ENCODE measurements at places on chromosomes 12 and 14.

- DNase-seq: no peak
Measured at GRCh38 chr12:54287261-54288157, 7.0 kb downstream of the HNRNPA1 start.

DNA sequence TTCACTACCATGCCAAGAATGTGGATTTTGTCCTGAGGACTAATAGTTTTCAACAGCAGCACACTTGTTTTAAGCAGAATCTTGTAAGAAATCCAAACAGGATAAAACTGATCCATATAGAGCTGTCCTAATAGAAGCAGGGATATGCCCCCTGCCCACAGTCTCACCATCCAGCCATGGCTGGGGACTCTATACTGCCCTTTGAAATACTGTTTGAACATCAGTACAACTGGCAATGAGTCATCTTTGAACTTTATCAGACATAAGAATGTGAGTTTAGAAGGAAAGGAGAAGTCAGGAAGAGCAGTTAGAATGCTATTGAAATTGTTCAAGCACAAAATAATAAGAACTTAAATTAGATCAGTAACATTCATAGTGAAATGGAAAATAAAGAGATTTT is 3.8 kb upstream of the C12orf42 start:
- no peak for DNase-seq

DNA sequence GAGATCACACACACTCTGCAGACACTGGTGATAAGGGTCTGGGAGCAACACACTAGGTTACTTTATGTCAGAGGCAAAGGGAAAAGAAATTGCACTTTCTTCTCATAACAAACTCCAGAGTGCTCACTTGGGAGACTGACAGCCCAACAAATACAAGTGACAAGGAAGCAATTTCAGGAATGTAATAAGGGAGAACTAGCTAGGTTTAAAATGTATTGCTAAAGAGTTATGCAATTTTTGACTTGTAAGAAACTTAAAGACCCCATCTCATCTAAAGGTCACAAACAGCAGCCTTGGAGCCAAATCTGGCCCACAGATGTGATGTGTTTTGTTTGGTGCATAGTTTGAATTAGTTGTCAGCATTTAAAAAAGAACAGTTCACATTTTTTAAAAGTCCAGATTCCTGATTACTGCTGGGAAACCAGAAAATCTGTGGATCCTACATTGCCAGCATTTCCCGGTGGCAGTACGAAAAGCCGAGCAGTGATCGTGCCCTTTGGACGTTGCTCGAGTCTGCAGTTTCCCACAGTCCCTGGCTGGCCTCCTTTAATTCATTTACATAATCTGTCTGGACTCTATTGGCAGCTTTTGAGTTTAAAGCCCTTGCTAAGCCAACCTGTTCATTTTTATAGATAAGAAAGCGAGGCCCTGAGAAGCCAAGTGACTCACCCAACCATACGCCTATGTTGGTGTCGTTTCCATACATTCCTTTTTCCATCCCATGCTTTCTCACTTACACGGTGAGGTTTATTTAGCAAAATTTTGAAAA is 42.0 kb upstream of the ETV6 start:
- no peak for DNase-seq

- no peak for DNase-seq
Measured at GRCh38 chr12:41497409-41497808, 309.3 kb downstream of the PDZRN4 start.

DNA sequence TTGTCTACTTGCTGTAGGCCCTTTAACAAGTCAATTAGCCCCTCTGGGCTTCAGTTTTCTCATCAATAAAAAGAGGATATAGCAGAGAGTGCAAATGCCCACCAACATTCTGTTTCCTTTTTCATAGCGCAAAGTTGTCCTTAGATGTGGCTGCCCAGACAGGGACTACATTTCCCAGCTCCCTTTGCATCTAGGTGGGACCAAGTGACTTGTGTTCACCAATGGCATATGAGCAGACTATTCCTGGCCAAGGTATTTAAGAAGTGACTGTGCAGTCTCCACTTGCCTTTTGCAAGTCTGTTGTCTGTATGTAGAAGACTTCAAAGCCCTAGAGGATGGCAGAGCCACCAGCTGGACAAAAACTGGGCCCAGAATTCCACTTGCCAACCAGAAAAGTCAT is 59.7 kb downstream of the DAO start:
- no peak for DNase-seq

DNA sequence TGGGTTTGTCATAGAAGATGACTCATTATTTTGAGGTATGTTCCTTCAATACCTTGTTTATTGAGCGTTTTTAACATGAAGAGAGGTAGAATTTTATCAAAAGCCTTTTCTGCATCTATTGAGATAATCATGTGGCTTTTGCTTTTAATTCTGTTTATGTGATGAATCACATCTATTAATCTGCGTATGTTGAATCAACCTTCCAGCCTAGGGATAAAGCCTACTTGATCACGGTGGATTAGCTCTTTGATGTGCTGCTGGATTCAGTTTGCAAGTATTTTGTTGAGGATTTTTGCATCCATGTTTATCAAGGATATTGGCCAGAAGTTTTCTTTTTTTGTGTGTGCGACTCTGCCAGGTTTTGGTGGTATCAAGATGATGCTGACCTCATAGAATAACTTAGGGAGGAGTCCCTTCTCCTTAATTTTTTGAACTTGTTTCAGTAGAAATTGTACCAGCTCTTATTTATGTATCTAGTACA is 602.6 kb downstream of the SNAPC1 start:
- DNase-seq: no peak

GRCh38 chr12:83700838-83701237 is 1014.1 kb downstream of the TMTC2 start:
- no peak for DNase-seq

- DNase-seq: no peak
Measured at GRCh38 chr12:52086944-52087835, 7.7 kb downstream of the SMIM41 start.

DNA sequence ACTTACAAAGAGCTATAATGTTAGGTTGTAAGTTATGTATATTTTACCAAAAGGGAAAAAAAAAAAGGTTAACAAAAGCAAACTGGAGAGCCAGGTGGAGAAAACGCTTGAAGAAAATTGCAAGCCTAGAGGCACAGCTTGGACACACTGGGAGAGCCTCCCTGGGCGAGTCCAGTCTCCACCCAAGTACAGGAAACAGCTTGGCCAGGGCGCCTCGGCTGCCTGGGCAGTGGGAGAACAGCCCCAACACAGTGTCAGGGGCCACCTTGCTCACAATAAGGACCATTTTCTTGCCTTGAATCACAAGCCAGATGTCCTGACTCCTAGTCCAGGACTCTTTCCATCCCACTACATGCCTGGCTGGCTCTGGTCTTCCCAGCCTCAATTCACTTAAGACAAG is 33.3 kb downstream of the TTC7B start:
- peak; percentile 29 for DNase-seq

DNA sequence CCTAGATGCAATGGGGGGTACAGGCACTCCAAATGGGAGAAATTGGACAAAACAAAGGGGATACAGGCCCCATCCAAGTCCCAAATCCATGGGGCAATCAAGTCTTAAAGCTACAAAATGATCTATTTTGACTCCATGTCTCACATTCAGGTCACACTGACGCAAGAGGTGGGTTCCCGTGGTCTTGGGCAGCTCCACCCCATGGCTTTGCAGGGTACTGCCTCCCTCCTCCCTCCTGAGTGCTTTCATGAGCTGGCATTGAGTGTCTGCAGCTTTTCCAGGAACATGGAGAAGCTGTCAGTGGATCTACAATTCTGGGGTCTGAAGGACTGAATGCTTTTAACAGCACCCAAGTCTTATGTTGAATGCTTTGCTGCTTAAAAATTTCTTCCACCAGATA is 274.5 kb upstream of the LRIG3 start:
- DNase-seq: no peak

DNA sequence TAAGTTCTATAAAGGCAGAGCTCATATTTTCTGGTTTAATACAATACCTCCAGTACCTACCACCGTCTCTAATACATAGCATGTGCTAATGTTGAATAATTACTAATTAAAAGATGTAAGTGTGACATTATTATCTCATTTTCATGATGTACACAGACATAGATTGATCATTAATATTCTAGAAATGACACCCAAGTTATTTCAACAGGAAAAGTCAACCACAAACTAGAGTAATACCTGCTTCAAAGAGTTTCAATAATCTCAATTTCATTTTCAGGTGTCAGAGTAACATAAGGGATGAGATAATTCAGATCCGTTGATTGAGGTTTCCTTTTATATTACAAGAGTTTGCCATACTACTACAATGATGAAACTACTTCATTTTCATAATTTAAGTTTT is 388.9 kb downstream of the SOX5 start:
- no peak for DNase-seq

DNA sequence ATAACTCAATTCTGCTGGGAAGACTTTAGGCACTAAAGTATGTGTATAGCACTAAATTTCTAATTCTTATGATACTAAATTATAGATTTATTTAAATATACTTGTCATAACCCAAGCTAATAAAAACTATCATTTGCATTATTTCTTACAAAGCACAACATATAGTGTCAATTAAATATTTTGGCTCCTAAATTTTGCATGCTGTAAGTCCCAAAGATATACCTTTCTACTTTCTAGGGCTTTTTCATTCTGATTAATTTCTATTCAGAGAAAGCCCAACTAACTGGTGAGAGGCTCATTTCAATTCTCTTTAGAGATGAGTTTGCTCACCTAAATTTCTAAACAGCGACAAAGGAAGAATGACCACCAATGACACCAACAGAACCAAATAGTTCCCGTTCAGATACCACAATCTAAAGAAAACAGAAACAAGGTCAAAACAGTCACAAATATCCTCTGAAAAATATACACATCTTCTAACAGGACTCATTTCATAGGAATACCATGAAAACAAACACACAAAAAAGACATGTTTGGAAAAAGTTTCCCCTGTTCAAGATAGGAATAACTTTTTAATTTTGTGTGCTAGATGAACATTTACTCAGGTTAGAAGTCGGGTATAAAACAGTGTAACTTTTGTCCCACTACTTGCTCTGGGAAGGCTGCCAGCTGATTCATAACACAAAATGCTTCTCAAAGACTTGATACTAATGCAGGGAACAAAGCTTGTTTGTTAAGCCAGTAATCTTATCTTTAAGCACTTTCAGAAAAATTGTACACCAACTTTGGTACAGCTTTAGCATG is 7.6 kb downstream of the SLC38A2 start:
- DNase-seq: no peak

- no peak for DNase-seq
Measured at GRCh38 chr12:57012600-57013465, 3.5 kb downstream of the TAC3 start.

GRCh38 chr14:55387121-55387520 is 24.5 kb downstream of the ATG14 start:
- DNase-seq: no peak

- DNase-seq: no peak
Measured at GRCh38 chr14:61019537-61019936, 38.5 kb downstream of the SLC38A6 start.

GRCh38 chr12:116259800-116260577 is 17.5 kb downstream of the MED13L start:
- no peak for DNase-seq

GRCh38 chr14:38238332-38238731 is 17.6 kb downstream of the CLEC14A start:
- DNase-seq: no peak

DNA sequence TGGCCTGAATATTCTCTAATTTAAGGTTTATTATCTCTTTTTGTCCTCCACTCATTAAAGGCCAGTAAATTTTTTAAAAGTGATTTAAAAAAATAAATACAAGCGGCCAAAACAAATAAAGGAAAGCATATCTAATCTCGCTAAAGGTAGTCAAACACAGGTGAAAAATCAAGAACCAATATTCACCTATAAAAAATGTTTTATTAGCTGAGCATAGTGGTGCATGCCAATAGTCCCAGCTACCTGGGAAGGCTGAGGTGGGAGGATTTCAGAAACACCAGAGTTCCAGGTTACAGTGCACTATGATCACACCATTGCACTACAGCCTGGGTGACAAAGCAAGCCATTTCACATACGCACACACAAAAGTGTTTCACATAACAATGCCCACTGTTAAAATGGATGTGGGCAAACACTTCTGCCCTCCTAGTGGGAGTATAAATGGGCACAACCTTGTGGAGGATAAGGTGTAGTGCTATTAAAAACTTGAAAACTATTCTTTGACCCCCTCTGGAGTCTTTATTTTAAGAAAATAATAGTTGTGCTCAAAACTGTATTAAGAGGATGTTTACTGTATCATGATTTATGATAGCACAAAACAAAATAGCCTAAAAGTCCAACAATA is 32.7 kb upstream of the NAP1L1 start:
- DNase-seq: no peak

DNA sequence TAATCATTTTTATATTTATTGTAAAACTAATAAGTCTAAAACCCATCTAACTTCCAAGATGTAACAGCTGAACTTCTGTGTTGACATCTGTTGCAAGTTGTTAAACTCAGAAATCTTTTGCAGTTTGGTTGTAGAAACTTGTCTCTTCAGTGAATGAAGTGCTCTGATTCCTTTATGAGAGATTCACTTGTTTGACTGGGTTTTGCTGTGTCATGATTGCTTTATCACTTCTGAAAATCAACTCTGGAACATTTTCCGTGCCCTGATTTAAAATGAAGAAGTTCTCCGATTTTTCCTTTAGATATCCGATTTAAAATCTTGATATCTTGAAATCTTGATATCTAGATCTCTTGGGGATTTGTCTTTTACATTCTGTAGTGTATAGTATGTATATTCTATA is 65.1 kb downstream of the DIP2B start:
- DNase-seq: no peak

GRCh38 chr12:130087222-130087621 is 75.0 kb upstream of the FZD10 start:
- no peak for DNase-seq

- no peak for DNase-seq
Measured at GRCh38 chr12:92743026-92743425, 40.2 kb downstream of the PLEKHG7 start.

GRCh38 chr12:131923260-131923659 is 5.8 kb upstream of the PUS1 start:
- no peak for DNase-seq

- no peak for DNase-seq
Measured at GRCh38 chr14:91501951-91502930, 7.9 kb downstream of the PPP4R3A start.

DNA sequence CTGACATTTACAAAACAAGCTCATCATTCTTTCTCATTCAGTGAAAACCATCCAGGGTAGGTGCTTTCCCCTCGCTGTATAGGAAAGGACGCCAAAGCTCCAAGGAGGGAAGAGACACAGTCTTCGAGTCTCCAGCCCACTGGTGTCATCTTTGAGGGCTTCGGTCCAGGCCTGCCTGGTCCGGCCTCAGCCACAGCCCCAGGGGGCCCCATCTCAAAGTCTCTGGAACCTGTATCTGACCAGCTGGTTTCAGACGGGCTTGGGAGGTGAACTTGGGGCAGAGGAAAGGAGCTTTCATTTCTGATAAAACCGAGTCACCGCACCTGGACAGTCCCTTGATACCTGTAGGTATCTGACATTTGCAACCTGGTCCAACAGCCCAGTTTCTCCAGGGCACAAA is 229.5 kb upstream of the RTL1 start:
- DNase-seq: no peak

All from RWPE2 (cell line).